Hematopoietic multipotent progenitor cell treated with erythropoietin and hydrocortisone succinate and interleukin-3 and kit ligand, for 8 days (in vitro differentiated cells): ENCODE measurements at places on chromosomes 4 and X.

DNA sequence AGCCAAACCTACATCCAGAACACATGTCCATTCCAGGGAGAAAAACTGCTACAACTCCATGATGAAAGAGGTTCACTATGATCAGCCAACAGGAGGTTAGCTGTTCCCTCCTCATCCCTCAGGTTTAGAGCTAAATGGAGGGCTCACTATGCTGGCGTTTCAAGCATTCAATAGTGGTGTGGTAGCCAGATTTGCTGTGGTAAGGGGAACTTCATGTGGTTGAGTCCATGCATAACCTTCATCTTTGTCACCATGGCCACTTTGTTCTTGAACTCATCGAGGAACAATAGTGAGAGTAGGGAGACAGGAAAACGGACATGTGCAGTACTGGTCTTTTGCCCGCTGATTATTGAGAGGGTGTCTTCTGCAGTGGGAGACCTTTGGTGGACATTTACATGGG is 33.8 kb downstream of the ALPK1 start:
- DNase-seq, result no peak

GRCh38 chr4:67520141-67520540 is 25.2 kb downstream of the CENPC start:
- no peak for DNase-seq

GRCh38 chr4:61922766-61923165 is 722.6 kb downstream of the ADGRL3 start:
- DNase-seq, result no peak

- peak; percentile 79 for DNase-seq
Observed at GRCh38 chrX:103214870-103215424, at the start of gene BEX4. Gene BEX4 (plus strand): TSS chrX:103215108. CDS start chrX:103216154, 1,046 bp downstream.

- DNase-seq, result no peak
Observed at GRCh38 chr4:53863158-53863557, 201.2 kb downstream of the CHIC2 start.

DNA sequence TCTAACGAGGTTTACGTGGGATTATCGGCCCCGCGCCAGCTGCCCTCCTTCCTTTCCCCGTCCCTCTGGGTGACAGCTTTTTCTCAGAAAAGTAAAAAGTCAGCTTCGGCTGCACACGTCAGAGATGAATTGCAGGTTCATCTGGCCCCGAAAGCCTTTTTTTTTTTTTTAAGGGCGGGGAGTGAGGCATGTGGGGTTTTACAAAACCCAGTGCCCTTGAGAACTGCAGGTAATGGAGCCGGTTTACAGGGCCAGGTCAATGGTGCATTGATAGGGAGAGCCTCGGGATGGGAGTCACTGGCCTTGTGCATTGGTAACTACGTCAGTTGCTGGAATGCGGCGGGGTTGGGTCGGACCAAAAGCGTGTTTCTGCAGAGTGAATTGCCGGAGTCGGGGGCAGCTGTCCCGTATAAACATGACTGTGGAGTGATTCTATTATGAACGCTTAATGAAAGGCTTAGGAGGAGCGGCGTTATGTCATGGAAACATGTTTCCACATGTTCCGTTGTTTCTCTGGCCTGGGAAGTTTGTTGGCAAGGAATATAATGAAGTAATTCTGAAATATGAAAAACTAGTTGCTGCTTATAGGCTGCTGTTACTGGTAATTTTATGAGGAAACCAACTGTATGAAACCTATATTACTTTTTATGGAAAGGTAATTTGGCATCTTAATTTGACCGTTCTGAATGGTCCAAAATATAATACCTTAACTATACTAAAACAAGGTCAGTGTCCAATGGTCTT is 1.1 kb downstream of the HSPA4L start:
- peak; percentile 63 for DNase-seq

DNA sequence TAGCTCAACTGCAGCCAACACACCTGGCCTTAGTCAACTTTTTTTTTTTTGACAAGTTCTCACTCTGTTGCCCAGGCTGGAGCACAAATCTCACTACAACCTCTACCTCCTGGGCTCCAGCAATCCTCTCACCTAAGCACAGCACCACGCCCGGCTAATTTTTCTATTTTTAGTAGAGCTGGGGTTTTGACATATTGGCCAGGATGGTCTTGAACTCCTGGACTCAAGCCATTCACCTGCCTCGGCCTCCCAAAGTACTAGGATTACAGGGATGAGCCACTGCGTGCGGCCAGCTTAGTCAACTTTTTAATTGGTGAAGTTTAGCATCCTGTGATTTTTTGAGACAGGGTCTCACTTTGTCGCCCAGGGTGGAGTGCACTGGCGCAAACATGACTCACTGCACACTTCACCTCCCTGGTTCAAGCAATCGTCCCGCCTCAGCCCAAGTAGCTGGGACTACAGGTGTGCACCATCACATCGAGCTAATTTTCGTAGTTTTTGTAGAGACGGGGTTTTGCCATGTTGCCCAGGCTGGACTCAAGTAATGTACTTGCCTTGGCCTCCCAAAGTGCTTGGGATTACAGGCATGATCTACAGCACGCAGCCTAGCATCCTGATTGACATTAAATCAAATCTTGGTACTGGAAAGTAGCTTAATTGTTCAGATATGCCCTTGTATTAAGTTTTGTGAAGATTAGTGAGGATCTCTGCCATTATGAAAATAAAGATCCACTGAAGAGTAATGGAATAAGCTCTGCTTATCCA is 8.3 kb downstream of the HNRNPDL start:
- no peak for DNase-seq

GRCh38 chr4:169260217-169260866 is 10.4 kb downstream of the SH3RF1 start:
- no peak for DNase-seq

- no peak for DNase-seq
Observed at GRCh38 chrX:13581554-13581953, 12.2 kb downstream of the EGFL6 start.

- DNase-seq, result no peak
Observed at GRCh38 chr4:105107095-105107856, 39.4 kb upstream of the TET2 start.

DNA sequence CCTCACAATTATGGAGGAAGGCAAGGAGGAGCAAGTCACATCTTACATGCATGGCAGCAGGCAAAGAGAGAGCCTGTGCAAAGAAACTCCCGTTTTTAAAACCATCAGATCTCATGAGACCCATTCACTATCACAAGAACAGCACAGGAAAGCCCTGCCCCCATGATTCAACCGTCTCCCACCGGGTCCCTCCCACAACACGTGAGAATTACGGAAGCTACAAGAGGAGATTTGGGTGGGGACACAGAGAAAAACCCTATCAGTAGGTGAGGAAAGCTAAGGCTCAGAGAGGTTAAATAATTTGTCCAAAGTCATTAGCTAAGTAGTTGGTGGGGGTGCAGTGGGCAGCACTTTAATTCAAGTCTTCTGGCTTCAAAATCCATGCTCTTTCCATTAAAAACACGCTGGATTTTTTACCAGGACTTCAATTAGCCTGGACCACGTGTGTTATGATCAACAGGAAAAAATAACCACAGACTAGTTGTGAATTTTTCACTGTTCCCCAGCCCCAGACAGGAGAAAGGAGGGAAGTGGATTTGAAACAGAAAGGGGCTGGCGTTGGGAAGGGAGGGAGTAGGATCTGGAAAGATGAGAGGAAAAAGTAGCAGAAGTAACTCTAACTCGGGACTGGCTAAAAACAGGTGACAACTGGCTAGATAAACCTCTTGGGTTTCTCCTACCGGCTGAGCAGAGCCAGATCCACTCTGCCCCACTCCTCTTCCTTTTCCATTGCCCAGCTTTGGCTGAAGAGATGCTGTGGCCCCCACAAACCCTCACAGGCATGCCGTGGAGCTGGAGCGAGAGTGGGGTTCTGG is 986 bp downstream of the MTMR8 start:
- peak; percentile 30 for DNase-seq

DNA sequence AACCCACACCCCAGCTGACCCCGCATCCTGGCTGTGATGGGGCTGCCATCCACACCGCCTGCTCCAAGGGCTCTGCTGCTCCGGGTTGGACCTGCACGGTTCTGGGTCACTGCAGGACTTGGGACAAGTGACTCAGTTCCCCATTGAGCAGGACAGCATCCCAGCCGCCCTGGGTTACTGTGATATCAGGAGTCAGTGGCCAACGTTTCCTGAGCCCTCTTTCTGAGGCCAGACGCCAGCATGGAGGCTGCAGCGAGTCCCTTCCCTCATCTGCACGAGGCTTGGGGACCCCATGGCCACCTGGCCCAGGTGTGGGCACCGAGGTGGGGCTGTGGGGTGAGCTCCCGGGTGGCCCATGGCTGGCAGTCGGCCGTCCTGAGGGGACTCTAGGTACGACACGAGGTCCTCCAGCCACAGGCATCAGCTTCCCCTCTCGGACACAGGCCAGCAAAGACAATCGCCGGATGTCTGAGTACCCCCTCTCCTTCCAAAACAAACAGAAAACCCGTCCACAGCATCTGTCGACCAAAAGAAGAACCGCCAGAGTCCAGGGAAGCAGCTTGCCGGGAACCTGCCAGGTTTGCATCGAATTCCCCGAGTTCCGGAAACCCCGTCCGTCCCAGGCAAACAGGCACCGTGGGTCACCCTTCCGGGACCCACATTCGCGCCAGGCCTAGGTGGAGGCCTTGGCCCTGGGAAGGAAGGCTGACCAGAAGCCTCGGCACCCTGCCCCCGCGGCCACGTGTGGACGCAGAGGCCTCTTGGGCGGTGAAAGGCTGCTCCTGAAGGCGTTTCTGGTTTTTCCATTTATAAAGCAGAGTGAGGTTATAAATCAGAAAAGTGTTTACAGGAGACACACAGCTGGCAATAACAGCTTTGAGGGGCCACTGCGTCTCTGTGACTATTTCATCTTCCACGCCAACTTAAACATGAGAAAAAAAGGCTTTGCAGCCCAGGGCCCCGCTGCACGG is 136.0 kb downstream of the FAM53A start:
- DNase-seq, result no peak

DNA sequence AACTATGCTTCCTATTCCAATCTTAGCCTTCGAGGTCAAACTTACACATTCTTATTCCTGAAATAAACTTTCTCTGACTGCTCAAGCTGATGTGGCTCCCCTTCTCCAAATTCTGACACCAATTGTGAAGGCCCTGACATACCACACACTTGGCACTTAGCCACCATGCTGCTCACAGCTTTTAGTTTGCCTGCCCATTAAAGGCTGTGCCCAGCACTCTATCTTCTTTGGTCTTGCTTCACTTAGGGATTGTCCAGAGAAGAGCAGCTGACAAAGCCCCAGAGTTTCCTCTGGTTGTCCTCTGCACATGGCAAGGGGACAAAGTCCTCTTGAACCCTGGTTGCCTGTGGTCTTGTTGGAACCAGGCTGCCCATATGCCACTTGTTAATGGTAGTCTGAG is 126.1 kb downstream of the ARHGEF9 start:
- no peak for DNase-seq

- DNase-seq, result no peak
Observed at GRCh38 chrX:45540181-45540580, 339.5 kb upstream of the DIPK2B start.

DNA sequence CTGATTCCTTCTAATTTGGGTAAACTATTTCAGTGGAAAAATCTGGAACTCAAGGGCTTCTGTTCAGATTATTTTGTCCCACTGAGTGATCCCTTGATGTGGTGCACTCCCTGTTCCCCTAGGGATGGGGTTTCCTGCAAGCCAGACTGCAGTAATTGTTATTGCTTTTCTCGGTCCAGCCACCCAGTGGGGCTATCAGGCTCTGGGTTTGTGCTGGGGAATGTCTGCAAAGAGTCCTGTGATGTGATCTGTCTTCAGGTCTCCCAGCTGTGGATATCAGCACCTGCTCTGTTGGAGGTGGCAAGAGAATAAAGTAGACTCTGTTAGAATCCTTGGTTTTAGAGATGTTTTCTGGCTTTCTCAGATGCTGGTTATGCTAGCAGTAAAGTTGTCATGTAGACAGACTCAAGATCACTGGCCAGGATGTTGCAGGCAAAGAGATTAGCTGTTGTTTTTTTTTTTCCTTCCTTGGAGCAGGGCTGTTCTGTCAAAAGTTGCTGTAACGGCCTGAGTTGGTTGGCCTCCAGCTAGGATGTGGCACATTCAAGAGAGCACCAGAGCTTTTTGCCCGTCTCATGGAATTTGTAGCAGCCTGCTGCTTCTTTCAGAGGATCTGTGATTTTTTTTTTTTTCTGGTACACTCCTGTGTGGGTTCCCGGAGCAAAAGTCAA is 1314.0 kb downstream of the PCDH19 start:
- DNase-seq, result no peak

DNA sequence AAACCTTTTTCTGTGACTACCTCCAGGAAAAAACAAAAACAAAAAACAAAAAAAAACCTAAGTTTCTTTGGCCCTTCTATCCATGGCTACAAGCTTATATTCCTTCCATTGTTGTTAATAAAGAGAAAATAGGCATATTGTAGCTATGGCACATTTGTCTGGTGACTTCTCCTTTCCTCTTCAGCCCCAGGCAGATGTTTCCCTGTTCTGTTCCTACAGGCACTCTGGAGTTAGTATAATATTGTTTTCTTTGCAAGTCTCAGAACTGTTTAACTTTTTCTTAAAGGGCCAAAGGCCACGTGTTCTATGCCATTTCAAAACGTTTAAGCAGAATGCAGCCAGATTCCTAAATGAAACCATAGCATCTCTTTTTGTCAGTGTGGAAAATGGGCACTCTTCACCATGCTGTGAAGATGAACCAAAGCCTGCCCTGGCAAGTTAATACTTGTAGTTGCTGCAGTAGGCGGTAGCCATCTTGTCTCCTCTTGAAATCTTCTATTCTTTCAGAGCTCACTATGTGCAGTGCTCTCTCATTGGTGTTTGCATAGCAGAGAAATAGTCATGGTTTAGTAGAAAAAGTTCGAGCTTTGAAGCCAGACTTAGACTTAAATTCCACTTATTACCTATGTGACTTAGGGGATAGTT is 44.8 kb upstream of the MTMR1 start:
- no peak for DNase-seq

GRCh38 chrX:9162698-9163097 is 128.8 kb upstream of the FAM9B start:
- no peak for DNase-seq

GRCh38 chr4:8819019-8819418 is 52.6 kb downstream of the HMX1 start:
- no peak for DNase-seq

DNA sequence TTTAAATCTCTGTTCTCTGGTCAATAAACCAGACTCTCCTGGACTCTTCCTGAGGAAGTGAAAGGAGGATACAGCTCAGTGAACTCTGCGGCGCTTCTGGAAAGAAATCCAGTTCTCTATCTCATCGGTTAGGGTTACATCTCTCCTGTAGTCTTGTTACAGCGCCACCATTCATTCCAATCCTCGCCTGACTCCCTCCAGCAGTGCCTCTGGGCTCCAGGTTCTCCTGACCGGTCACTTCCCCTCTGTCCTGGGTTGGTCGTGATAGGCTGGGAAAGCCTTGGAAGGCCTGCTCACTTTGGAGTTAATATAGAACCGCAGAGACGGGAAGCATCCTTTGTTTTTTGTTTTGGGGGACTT is 97.0 kb upstream of the STOX2 start:
- no peak for DNase-seq

GRCh38 chr4:88251924-88252323 is 32.4 kb downstream of the PPM1K start:
- DNase-seq, result no peak

DNA sequence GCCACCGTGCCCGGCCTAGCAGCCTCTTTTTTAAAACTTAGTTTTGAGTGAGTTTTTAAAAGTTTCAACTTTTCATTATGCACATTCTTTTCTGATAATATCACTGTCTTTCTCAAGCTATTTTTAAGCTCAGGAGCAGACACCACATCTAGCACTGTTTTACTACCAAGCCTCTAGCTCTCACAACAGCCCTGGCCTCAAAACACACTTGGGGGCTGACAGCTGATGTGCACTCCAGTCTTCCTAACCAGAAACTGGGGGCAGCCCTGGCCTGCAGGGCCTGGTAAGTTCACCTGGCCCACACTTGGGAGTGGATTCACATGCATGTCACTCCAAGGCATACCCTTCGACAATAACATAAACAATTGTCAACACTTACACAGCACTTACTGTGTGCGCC is 34.0 kb downstream of the CENPU start:
- no peak for DNase-seq
